GM12878 (cell line): ENCODE measurements at places on chromosomes 1 and 21. TPM values are rescaled to one million over a fixed set of nuclear protein-coding genes. Genes with fewer than 3 reads are reported as not detected.

- DNase-seq, result no peak
Measured at GRCh38 chr1:213998785-213999184, 11.0 kb downstream of the PROX1 start.

DNA sequence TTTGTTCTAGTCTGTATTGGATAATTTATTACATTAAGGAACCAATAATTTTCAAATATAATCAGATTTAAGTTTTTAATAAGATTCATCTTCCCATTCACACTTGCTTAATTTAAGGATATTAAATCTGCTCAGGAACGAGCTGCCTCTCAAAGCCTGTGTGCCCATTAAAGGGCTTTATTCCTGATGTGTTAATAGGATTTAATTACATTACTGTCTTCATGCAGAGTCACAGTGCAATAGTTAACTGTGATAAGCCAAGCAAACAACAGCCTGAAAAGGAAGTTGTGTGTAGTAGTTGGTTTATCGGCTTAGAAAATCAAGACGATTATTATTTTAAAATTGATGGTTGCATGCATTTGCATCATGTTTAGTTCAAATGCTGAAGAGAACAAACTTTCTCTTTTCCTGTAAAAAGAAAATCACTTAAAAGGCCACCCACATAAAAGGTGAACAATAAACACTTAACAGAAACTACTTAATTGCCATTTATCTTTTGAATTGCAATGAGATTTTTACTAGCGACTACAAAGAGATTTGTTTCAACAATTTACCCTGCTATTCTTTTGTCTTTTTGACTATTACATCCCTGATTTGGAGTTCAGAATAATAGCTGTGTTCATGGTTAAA is 174.6 kb downstream of the RWDD3 start:
- DNase-seq, result no peak

AKNAD1 gene
- not detected in 2 replicates for total RNA-seq

GRCh38 chr1:55359611-55360010 is 144.4 kb upstream of the USP24 start:
- no peak for DNase-seq

- DNase-seq, result no peak
Measured at GRCh38 chr1:75136921-75137641, 2.9 kb downstream of the LHX8 start.

DNA sequence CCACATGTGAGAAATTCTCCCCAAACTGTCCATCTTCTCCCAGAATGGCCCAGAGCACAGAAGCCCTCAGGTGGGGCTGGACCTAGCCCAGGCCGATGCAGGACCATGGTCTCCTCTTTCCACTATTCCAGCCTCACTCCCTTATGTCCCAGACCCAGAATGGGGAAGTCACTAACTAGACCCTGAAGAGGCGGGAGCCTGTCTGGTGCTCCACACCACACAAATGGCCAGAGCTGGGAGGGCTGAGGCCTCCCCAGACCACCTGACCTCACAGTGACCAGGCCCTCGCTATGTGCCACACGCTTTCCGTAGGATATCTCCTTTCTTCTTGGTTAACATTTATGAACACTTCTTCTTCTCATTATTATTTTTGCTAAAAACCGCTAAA is 54.9 kb upstream of the EDN2 start:
- DNase-seq, result no peak

MSH4 gene
- total RNA-seq, result 0.08 and 0.15 TPM in 2 replicates

KDF1 gene
- 0.24 TPM in 1 of 2 replicates, not detected in the other for total RNA-seq

DNA sequence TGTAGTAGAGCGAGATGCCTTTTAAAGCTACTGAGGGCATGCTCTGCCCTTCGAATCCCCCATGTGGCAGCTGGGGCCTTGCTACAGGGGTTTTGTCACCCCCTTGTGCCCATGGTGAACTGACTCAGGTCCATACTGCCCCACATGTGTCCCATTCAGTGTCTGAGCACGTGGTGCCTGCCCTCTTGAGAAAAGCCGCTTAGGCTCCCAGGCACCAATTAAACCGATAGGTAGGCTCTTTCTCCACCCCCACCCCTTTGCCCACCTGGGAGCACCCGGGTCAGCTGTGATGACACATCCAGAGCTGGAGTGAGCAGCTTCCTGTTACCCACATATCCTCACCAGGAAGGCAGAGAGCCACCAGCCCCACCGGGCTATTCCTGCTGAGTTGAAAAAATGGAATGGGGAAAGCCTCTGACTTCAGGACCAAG is 30.5 kb downstream of the TMCC2 start:
- no peak for DNase-seq

- no peak for DNase-seq
Measured at GRCh38 chr1:24699628-24700027, 45.6 kb upstream of the CLIC4 start.

OVAAL gene
- total RNA-seq, result not detected in 2 replicates

MTF1 gene
- total RNA-seq, result 19.2 and 20.4 TPM in 2 replicates

DNA sequence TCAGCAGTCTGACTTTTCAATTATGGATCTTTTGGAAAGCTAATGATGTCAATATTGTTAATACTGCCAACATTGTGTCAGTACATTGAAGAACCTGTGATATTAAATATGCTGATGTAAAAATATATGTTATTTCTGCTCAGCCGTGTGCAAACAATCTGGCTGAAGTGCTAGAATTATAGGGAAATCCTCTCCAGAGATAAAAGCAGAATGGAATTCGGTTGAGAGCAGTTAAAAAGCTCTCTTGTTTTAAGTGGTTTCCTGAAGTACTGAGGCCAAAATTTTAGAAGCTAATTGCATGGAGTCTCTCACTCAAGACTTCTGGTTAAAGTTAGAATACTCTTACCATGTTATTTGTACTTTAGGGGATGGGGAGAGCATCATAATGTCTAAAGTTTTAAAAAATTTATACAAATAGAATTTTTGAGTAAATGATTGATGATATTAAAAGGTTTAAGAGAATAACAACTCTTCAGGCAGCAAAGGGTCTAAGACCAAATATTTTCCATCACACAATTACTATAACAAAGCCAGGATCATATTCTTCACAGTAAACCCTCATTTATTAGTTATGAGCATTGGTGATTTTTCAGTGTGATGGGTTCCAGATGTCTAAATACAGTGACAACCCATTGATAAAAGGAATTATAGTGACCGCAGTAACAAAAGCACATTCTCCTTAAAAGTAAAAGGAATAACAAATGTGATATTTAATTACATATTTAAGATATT is 834.2 kb upstream of the CXADR start:
- no peak for DNase-seq

GRCh38 chr1:205172729-205173366 is 38.7 kb downstream of the DSTYK start:
- no peak for DNase-seq

DNA sequence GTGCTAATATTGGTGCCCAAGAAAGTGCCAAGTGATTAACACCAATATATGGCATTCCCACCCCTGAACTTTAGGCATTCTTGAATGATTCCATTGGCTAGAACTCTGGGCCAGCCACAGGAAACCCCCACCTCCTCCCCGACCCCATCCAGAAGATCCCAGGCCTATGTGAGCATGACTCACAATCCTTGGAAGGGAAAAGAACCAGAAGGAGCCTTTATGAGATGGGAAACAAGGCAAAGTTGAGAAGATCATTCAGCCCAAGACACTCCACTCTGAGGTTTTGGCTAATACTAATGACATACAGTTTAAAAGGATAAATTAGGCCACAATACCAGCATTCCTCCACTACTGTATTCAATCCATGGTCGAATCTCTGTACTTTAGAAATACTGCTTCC is 21.8 kb downstream of the ELK4 start:
- no peak for DNase-seq

- DNase-seq, result no peak
Measured at GRCh38 chr1:222195857-222196256, 352.0 kb downstream of the HHIPL2 start.

GRCh38 chr1:162035241-162035640 is 11.6 kb upstream of the OLFML2B start:
- DNase-seq, result no peak

- DNase-seq, result no peak
Measured at GRCh38 chr1:12450090-12450755, 167.8 kb downstream of the DHRS3 start.

DNA sequence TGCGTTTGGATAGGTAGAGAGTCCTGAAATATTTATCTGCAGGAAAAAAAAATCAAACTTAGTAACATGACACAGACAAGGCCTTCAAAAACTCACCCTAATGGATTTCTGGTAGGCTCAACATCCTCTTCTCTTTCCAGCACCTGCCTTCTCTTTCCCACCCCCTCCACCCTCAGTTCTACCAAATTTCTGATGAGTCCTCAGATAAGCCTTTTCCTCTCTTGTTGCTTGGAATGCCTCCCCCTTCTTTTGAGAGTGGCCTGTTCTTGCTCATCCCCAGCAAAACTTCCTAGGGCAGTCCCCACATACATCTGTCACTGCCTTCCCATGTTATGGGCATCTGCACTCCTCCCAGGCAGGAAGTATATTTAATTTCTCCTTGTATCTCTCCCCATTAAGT is 7.6 kb upstream of the LBR start:
- no peak for DNase-seq

- no peak for DNase-seq
Measured at GRCh38 chr1:231971397-231972110, 345.0 kb downstream of the DISC1 start.

- no peak for DNase-seq
Measured at GRCh38 chr1:89720839-89721238, 87.9 kb downstream of the LRRC8C start.

TSPAN2 gene
- total RNA-seq, result not detected in 2 replicates

- no peak for DNase-seq
Measured at GRCh38 chr1:193542690-193543089, 356.3 kb upstream of the B3GALT2 start.

- DNase-seq, result no peak
Measured at GRCh38 chr1:159161719-159162026, 9.7 kb upstream of the CADM3 start.

VAMP4 gene
- total RNA-seq, result 3.4 and 4.6 TPM in 2 replicates

- DNase-seq, result no peak
Measured at GRCh38 chr1:64980745-64981600, 14.6 kb upstream of the JAK1 start.

EEIG2 gene
- 16.2 and 17.2 TPM in 2 replicates for total RNA-seq

DNA sequence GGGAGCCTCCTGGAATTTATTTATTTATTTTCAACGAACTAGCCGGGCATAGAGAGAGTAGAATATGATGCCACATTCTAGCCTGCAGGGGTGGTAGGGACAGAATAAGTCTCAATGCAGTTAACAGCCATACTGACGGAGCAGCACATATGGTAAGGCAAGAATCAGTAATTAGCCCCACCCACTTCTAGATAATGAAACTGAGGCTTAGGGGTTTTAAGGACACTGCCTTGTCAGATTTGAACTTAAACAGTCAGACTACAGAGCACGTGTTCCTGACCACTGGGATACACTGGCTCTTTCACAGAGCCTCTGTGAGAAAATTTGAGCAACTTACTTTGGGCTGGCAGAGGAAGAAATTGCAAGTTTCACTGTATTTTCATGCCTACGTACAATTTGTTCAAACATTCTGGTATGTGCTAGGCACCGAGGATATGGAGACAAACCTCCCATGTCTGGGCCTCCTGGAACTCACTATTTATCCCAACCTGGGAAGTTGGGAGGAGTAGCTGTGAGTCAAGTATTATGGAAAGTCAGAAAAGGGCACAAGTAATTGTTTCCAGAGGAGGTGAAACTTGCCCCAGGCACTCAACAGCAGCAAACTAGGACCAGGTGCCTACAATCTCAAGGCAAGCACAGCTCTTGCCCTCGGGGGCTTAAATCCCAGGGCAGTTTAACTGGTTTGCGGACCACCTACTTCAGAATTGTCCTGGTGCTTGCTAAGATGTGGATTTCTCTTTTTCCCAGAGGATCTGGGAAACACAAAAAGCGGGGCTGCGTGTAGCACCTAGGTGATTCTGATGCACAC is 1.6 kb upstream of the CLIC4 start:
- no peak for DNase-seq

MYBPHL gene
- not detected in 2 replicates for total RNA-seq

GRCh38 chr1:25531082-25531461 is 12.3 kb upstream of the LDLRAP1 start:
- DNase-seq, result no peak

DNA sequence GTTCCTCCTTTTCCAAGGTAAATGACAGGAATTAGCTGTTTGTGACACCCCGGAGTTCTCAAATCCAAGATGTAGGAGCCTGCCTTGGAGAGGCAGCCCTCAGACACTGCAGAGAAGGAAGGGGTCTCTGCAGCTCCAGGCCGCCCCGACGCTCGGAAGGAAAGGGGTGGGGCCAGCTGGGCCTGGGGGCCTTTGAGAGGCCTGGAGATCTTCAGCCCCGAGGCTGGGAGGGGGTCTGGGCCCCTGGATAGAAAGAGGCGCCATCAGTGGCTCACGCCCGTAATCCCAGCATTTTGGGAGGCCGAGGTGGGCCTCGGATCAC is 1.1 kb upstream of the TNFRSF18 start:
- no peak for DNase-seq

PTGFRN gene
- 8.3 and 8.9 TPM in 2 replicates for total RNA-seq

- DNase-seq, result no peak
Measured at GRCh38 chr1:14923727-14924452, 229.7 kb upstream of the TMEM51 start.

DNA sequence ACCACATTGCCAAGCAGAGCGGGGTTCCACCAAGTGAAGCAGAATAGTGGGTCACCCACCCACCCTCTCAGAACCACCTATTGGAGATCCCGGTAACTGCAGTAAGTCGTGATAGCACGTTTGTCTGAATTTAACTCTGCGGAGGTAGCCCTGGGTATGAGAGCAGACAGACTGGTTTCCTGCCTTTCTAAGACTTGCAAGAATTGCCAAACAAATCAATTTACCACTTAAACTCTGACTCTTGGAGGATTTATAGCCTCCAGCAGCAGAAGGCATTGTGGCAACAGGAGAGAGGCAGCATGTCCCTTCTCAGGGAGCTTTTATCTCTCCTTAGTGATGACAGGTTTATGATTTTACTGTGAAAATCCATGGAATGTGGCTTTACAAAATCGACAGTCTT is 287.9 kb upstream of the FMN2 start:
- DNase-seq, result no peak

OR2T33 gene
- not detected in 2 replicates for total RNA-seq

- DNase-seq, result no peak
Measured at GRCh38 chr21:35428489-35428888, 379.4 kb upstream of the RUNX1 start.

DNA sequence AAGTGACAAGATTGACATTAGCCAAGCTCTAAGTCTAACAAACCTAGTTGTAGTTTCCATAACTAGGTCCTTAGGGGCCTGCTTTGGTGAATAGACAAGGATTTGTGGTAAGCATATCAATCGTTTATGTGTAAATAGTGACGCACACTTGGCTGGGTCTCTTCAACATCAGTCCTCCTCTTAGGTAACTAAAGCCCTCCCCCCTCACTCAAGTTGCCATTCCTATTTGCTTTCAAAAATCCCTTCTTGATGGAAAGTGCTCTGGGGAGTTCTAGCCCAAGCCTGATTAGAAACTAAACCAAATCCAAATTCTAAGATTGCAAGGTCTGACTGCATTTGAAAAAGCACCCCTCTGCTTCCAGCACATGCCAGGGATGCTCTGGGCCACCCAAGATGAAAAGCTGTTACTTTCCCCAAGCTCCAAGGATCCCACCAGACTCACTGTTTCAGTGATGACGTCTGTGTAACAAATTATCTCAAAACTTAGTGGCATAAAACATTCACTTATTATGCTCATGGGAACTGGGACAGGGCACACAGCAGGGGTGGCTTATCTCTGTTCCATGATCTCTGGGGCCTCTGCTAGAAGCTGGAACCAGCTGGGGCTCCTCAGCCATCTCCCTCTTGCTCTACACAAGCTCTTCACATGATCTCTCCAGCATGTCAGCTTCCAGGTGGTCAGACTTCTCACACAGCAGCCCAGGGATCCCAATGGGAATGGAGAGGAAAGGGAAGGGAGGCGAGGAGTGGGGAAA is 74.1 kb downstream of the RRAGC start:
- no peak for DNase-seq
